ENCODE measurements at places on chromosomes 2 and 18. TPM values are rescaled to one million over a fixed set of nuclear protein-coding genes. Genes with fewer than 3 reads are reported as not detected.

The LBX2 gene
- total RNA-seq, result not detected

The SCG2 gene
- total RNA-seq, result 138 TPM

The POTEE gene
- not detected for total RNA-seq

The GALNT14 gene
- 10.2 TPM for total RNA-seq

DNA sequence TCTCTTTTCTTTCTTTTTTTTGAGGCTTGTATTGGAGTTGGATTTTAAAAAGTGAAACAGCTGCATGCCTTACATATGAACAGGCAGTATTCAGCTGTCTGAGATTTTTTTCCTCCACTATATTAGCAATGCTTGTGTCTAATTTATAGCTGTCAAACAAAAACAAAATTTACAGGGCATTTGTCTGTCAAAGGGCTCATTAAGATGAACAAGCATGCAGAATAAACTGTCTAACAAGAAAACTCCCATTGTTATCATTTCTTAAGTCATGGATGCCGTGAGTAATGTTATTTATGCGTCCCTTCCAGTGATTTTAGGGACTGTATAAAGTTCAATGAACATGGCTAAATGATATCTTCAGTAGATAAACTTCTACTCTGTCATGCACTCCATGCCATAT lies 674.7 kb downstream of the PLCL1 start:
- DNase-seq, result no peak

- DNase-seq, result no peak
Measured at GRCh38 chr2:146125551-146125950, 1605.6 kb upstream of the ZEB2 start.

DNA sequence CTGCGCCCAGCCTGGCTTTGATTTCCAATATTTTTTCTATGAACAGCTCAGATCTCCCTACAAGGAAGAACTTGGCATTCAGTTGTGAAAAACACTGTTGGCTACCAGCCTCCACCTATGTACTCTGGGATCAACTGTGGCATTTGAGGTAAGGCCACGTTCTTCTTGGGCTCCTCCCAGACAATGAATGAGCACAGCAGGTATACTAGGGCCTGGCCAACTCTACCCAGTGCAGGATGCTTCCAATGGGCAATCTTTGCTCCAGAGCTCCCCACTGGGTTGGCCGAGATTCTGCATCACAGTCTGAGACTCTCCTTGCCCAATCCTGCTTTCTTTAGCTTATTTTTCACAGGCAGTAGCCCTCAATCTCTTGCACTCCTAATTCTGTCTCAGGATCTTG lies 75.9 kb downstream of the TMEM131 start:
- DNase-seq, result no peak

- DNase-seq, result no peak
Measured at GRCh38 chr2:158217593-158217992, 115.9 kb downstream of the UPP2 start.

DNA sequence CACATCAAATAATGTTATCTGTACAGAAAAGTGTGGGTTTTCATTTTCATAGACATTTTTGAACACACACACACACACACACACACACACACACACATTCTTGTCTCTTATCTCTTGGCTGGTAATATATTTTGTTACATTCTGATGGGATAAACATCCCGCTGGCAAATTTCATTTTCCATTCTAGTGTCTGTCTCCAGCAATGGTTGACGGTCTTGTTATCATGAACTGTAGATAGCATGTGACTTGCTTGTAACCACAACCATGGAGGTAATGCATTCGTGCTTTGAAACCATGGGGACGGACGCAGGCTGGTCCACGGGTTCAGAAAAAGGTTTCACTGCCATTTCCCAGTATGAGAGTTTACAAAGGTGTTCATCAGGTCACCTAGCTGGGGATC lies 156.4 kb downstream of the PPP1R1C start:
- DNase-seq, result no peak

DNA sequence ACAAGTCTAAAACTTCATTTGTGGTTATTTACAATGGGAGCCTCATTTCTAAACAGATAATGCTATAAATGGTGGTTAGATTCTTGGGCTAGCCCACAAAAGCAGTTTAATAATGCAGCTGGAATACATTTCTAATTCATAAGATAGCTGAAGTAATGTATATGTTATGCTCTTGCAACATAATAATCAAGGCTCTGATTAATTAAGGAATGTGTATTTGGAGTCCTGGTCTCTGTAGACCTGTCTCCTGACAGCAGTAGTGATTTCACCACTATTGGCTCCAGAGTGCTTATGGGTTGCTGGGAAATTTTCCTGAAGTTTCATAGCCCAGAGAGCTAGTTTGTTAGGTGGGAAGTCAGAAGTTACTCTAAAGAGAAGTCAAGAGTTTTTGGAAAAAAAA lies 21.3 kb upstream of the CDC42EP3 start:
- DNase-seq, result no peak

DNA sequence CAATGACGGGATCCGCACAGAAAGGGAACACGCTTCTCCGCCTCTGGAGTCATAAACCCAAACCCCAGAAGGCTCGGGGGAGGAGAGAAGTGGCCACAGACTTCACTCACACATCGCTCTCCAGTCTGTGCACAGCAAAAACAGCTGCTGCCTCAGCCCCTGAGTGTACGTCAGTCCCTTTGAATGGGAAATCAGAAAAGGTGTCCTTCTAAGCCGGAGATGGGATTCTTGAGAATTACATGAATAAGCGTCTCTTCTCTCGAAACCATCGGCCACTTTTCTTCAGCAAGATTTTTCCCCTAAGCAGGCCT lies 78.3 kb downstream of the PDCL3 start:
- DNase-seq, result no peak
